ENCODE measurements at places on chromosomes 5 and 9.

DNA sequence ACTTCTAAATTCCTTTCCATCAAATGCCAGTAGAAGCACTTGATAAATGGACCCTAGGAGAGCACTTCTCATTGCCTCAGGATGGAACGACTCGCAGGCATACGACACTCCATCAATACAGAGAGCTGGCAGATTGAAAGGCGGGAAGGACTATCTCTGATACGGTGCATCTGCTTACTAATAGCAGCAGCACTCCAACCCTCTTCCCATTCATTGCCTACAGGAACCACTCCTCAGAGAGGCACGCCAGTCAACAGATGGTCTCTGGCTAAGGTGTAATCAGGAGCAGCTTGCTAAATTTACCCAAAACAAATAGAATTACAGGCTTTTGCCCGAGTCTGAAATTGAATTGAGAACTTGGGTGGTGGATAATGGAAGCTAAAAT lies 168.1 kb downstream of the EFNA5 start:
- no peak for DNase-seq

DNA sequence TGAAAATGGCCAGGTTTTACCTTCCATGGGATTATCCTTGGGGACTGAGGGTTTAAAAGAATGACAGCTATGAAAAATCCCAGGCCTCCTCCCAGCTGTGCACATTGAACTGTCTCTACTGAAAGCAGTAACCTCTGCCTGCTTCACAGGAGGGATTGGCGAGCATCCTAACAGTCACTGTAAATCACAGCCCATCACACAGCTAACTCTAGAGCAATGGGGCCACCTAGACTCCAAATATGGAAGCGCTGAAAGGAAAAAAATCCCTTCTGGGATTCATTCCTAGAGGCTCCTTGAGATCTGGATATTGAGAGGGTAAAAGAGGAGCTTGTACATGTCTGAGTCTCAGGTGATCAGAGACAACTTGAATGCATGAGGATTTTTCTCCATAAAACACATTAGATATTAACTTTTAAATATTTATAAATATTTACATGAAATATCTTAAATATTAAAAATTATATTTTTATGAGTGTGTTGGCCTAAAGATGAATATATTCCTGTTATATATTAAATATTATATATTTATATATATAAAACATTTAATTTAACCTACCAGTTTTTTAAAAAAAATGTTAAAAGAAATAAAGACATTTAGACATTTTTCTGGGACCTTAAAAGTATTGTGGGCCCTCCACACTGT lies 133.8 kb upstream of the SLC24A2 start:
- DNase-seq: peak; percentile 58

GRCh38 chr9:85617141-85617670 lies 124.5 kb downstream of the AGTPBP1 start:
- no peak for DNase-seq

DNA sequence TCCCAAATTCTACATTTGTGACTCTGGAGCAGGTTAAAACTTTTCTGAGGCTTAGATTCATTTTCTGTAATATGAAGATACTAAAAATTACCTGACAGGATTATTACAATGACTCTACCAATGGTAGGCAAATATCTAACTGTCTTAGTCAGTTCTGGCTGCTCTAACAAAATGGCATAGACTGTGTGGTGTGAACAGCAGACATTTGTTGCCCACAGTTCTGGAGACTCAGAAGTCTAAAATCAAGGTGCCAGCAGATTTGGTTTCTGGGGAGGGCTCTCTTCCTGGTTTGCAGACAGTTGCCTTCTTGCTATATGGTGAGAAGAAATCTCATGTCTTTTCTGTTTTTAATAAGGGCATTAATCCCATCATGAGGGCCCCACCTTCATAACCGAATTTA lies 245.1 kb downstream of the MAST4 start:
- no peak for DNase-seq

DNA sequence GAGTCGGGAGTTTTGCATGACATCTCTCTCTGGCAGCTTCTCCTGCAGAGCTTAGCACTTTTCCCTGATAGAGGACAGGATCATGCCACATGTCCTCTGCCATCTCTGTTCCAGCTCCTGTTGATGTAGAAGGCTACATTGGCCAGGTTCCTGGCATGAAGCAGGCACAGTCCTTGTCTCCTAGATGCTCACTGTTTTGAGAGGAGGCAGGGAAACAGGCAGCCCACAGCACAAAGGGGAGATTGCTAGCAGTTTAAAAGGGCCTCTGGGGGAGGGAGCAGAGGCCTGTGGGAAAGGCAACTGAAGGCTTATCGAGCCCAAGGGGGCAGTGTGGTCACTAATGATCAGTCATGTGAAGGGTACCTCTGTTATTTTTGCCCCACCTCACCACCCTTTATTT lies 10.7 kb downstream of the ARHGAP26 start:
- DNase-seq: no peak

GRCh38 chr9:128552744-128553440 lies 505 bp downstream of the SPTAN1 start:
- peak; percentile 40 for DNase-seq

GRCh38 chr5:113446358-113446927 lies 11.7 kb upstream of the TSSK1B start:
- DNase-seq: no peak

DNA sequence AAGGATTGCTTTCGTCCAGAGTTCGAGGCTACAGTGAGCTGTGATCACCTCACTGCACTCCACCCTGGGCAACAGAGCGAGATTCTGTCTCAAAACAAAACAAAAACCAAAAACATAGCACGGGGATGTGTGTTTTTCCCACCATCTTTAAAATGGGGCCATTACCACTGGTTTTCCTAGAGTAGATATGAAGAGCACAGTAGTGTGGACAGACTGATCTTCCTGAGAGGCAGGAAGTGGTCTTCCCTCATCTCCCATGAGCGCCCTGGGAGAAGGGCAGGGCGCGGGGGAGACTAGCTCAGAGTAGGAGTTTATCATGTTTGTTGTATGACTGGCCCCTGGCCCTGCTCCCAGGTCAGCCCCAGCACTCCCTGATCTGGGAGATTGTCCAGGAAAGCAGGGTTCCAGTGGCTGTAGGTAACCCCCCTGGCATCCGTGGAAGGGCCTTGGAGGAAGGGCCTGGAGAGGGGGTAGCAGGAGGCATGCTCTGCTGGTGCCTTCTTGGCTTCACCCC lies 2.3 kb downstream of the SUSD3 start:
- DNase-seq: peak; percentile 82

DNA sequence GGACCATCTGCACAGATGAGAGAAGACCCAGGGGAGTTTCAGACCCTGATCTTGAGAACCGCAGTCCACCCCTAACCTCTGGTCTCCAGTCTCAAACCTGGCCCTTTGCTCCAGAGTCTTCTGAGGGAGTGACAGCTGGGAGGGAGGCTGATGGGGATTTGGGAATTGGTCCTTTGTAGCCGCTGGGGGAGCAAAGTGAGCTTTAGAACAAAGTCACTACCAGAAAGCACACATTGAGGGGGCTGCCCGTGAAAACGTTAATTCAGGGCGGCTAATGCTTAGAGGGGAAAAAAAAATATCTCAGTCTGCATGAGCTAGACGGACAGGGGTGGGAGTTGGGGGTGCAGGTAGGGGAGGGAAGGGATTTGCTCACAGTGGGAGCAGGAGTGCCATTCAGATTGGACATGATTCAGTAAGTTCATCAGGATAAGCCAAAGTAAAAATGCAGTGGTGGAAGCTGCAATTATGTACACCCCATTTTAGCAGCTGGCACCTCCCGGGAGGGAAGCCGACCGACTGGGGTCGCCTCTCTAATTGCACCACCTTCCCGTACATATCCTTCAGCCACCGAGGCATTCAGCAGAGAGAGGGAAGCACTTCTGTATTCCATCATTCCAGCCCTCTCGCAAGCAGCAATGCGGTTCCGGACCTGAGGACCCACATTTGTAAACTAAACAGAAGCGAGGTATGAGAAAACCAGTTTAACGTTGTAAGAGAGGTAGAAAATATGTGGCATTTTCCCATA lies 123.4 kb upstream of the RETREG1 start:
- DNase-seq: no peak

DNA sequence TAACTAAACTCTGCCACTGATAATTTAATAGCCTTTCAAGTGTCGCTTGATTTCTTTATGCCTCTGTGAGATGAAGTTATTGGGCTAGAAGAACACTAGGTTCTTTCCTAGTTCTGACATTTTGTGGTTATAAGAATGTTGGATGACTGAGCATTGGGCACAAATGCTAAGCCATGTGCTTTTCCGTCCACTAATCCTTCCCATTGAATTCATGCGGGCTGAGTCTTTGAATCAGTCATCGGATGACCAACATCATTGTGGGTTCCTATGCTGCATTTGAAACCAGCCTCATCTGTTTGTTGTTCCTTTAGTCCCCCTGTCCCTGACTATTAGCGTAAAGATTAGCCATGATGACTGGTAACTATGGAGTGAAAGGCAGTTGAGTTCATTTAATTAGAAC lies 58.5 kb downstream of the ALDH1A1 start:
- peak; percentile 40 for DNase-seq

DNA sequence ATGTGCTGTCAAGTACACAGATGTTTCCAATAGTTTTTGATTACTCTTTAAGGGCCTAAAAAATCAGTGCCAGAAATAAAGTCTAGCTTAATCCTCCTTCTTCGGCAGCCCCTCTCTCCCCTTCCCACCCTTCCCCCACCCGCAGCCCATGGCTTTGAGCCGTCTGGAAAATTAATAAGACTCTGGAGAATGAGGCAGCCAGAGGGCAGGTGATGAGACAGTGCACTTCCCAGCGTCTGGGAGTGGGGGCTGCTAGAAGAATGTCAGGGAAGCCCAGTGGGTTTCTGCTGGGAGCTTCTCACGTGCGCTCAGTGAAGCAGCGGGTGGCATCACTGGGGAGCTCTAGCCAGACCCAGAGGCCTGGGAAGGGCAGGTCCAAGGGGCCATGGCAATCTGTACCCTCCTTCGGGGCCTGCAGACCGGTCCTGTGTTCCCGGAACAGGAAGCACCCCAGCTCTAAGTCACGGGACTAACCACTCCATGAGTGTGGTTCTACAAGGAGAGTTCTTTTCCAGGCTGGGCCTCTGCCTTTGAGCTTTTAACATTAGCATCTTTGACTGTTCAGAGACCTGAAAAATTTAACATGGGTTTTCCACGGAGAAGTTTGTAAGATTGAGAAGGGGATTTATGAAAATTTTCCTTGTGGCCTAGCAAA lies 164.8 kb upstream of the OTULINL start:
- no peak for DNase-seq

GRCh38 chr5:145826895-145827674 lies 8.1 kb downstream of the PRELID2 start:
- no peak for DNase-seq

GRCh38 chr9:84478996-84479395 lies 138.4 kb upstream of the SLC28A3 start:
- no peak for DNase-seq

- DNase-seq: no peak
Measured at GRCh38 chr5:127353327-127353726, 62.7 kb downstream of the MEGF10 start.

GRCh38 chr9:125908136-125908535 lies 161.0 kb downstream of the PBX3 start:
- no peak for DNase-seq

DNA sequence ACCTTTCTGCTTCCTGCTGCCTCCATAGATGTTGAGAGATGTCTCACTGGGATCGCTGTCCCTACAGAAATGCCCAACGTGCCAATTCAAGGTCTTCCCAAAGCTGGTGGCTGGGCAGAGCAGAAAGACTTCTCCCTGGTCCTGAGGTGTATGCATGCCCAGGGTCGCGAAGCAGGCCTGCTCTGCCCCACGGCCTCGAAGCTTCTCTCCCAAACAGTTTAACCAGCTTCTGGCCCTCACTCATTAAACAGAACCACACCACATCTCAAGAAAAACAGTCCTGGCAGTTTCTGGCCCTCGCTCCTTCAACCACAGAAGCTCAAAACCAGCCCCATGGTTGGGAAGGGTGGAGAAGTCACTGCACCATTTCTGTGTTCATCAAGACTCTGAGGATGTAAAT lies 14.7 kb upstream of the SMIM32 start:
- DNase-seq: no peak

GRCh38 chr5:81300921-81301270 lies 491 bp upstream of the ZCCHC9 start:
- no peak for DNase-seq

DNA sequence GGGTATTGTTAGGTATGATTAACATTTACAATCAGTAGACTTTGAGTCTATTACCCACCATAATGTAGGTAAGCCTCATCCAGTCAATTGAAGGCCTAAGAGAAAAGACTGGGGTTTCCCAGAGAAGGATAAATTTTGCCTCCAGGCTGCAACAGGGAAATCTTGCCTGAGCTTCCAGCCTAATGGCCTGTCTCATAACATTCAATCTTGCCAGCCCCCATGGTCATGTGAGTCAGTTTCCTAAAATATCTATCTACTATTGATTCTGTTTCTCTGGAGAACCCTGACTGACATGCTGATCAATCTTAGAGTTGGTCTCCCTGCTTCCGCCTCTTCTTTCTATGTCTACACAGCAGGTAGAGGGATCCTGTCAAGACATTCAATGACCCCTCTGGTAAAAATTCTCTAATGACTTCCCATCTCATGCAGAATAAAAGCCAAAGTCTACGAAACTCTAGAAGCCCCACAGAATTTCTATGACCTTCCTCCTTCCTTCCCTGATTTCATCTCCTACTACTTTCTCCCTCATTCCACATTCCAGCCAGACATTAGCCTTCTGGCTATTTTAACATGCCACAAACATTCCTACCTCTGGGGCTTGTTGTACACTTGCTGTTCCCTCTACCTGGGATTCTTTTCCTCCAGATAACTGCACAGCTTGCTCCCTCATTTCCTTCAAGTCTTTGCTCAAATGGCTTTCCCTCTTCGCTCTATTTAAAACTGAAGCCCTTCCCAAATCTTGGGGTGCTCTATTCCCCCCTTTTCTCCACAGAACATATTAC lies 60.2 kb downstream of the FBXW11 start:
- no peak for DNase-seq

DNA sequence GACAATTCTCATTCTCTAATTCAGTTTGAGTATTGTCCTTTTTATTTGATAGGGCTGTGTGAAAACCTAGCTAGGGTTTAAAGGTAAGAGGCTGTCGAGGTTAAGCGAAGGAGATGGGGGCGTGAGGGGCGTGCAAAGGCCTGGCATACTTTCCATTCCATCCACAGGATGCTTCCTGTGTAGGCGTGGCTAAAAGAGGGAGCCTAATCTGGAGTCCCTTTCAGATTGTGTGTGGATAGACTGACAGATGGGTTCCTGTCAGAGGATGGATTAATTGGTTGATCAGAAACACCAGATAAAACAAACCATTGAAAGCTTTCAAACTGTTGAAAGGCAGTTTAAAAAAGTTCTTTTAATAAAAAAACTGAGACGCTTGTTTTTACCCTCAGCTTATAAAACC lies 1.1 kb upstream of the ELL2 start:
- no peak for DNase-seq

DNA sequence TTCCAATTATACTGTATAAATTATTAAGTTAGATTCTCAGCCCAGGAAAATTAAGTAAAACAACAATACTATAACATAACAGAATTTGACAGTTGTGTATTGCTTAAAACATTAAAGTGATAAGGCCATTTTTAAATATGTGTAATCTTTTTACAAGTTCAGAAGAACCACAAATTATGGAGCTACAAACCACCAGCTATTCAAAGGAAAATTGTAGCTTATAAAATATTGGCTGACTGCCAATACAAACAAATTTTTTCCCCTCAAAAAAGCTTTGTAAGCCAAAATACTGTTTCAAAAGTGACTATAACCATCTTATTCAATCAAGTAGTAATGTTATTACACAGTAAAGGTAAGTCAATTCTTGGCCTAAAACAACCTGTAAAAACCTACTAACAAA lies 21.9 kb downstream of the STRBP start:
- no peak for DNase-seq
